ENCODE measurements at places on chromosomes 7 and 10.

DNA sequence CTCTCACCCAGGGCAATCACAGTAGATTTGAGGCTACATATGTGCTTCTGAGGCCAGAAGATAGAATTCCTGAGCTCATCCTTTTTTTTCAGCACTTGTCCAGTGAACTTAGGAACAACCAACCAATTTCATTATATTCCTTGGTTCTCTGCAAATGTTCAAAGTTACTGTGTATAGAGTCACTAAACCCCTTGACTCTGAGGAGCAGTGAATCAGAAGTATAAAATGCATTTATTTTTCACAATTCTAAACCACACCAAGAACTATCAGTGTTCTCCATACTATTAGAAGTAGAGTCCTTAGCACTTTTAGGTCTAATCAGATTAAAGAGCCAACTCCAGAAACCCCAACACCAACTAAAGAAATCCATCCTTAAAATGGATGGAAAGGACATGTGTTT lies 19.6 kb upstream of the PAPSS2 start:
- no peak for DNase-seq

DNA sequence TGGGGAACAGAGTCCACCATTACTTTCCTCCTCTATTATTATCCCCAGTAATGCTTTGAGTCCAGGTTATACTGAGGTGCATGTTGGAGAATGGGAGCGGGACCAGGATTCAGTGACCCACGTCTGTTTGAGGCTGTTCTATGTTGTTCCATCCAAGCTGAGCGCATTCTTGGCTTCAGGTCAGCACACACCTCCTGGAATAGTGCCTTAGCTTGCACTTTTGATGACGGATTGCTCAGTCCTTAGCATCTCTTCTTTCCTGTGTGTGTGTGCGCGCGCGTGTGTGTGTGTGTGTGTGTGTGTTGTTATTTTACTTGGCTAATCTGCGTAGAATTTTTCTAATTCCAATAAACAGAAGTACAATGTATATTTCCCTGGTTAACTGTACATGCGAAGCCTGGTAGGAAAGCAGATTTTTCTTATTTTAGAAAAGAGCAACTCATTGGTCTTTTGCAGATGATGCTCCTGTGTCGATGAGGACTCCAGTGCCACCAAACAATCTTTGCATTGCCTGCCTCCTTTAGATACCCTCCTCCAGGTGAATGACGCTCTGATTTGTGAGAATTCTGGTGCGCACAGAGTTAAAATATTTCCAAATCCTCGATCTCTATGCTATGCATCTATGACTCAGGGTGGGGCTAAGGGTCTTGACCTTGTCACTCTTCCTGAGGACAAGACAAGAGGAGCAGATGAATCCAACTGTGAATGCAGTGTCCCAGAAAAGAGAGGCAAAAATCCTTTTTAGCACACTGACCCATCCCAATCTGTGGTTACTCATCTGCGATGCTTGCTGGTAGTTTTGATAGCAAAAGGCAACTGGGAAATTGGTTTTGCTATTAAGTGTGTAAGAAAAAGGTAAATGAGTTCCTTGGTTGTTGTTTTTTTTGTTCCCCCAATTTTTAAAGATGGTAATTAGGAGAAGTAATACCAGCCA lies 13.3 kb upstream of the CELF2 start:
- no peak for DNase-seq

DNA sequence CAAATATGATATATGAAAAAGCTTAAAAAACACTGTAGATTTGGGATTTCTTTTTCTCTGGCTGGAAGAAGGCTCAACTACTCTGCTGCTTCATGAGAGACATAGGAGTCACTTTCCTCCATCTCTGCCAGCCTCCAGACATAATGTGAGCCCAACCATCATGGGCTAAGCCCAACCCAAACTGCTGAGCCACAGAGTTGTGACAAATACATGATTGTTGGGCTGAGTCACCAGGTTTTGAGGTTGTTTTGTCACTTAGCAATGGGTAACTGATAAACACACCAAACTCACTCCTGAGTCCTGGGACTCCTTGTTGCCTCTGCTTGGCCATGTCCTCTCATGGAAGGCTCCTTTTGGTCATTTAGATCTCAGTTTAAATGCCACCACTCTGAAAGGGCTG lies 381.8 kb upstream of the FZD8 start:
- DNase-seq, result no peak

- no peak for DNase-seq
These were observed 10.4 kb downstream of the TACR2 start for GRCh38 chr10:69406302-69406811.

All from activated CD8-positive, alpha-beta memory T cell treated with anti-CD3 and anti-CD28 coated beads for 24 hours (primary cell).